ENCODE measurements at places on chromosomes 4 and X.
A peak's percentile ranks its signal among the peaks of the same experiment; 100 is the strongest.

DNA sequence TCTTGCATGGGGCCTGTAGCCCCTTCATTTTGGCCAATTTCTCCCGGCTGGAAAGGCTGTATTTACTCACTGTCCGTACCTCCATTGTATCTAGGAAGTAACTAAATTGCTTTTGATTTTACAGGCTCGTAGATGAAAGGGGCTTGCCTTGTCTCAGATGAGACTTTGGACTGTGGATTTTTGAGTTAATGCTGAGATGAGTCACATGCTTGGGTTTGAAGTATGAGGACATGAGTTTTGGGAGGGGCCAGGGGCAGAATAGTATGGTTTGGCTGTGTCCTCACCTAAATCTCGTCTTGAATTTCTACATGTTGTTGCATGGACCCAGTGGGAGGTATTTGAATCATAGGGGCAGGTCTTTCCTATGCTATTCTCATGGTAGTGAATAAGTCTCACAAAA is 407.6 kb upstream of the NDST3 start:
- no peak for DNase-seq

DNA sequence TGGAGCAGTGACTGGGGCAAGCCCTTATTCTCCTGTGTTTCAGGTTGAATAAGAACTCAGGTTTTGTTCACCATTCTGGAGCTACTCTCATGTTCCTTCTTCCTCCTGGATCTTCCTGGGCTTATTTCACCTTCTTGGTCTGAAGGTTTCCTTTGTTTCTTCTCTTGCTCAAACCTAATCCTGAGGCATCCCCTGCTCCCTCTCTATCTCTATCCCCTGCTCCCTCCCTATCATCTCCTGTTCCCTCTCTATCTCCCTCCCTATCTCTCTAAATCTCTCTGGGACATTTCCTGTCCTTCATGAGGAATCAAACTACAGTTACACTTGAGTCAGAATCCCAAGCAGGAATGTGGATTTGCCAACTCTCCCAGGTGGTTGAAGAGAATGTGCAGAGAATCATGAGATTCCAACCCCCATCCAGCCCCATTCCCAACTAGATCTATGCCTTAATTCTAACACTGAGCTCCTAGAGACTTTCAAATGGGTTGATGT is 134.9 kb upstream of the ZIC3 start:
- no peak for DNase-seq

DNA sequence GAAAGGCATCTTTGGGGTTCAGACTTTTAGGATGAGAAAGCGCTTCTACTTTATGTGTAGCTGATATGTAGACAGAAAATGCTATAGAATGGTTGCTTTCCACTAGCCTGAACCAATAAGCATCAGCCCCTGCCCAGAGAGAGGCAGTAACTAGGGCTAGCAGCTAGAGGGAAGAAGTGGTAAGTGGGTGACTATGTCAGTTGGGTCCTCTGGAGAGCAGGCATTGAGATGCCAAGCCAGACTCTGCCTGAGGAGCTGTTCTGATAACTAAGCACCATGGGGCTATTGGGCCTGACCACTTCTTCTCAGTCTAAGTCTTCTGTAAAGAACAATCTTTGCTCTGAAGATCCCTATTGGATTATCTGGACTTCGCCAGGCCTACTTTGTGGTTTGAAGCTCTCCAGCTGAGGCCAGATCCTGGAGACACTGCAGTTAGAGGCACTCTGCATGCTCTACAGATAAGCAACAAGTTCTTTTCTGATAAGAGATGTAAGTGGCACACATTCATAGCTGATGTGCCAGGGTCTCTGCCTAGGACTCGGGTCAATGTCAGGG is 146.1 kb downstream of the RBM46 start:
- DNase-seq = no peak

DNA sequence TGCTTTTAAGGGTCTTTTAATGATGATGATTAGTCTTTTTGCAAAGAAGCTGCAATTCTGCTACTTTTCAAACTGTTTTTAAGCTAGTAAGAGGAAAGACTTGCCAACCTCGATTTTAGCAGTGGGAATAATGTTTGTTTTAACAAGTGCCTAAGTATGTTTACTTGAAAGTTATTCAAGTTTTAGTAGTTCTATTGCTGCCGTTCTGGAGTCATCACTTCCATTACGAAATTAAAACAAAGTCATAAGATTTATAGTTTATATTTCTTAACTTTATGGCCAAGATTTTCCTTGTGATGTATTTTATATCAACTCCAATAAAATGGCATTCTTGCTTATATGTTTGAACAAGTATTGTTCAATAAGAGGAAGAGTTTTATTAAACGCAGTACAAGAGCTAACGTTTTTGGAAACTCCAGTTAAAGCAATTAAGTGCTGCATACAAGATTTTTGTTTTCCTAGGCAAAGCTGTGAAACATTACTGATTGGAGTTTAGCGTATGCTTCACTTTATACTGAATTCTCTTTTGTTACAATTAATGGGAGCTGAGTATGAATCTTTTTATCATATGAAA is 211.3 kb downstream of the TENM3 start:
- DNase-seq = no peak

DNA sequence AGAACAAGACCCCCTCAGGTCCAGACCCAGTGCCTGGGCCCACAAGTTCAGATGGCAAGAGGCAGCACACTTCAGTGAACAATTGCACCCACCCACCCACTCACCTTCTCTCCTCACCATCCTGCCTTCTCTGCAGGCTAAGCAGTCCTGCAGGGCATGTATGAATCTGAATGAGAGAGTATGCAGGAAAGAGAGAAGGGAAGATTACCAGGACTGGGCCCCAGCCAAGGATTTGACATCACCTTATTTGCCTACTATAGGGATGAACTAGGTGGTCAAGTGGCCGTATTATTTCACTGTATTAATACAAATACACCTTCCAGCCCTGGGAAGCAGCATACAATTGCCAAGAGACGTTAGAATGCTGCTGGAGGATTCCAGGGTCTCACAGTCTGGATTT is 2.1 kb upstream of the ZNF141 start:
- no peak for DNase-seq

DNA sequence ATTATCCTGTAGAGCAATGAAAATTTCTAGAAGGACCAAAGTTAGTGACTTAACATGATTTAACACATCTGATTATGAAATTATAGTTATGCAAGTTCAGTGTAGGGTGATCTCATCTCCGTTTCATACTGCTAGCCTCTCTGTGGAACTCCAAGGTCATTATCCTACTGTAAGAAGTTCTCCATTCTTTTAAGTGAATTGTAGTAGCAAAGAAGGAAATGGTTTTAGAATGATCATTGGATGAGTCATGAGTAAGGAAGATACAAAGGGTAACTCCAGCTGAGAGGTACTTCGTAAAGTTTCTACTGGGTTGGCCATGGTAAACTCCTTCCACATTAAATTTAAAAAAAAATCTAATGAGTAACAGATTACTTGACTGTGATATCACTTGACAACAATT is 215.0 kb upstream of the GIMD1 start:
- DNase-seq = peak; percentile 69

DNA sequence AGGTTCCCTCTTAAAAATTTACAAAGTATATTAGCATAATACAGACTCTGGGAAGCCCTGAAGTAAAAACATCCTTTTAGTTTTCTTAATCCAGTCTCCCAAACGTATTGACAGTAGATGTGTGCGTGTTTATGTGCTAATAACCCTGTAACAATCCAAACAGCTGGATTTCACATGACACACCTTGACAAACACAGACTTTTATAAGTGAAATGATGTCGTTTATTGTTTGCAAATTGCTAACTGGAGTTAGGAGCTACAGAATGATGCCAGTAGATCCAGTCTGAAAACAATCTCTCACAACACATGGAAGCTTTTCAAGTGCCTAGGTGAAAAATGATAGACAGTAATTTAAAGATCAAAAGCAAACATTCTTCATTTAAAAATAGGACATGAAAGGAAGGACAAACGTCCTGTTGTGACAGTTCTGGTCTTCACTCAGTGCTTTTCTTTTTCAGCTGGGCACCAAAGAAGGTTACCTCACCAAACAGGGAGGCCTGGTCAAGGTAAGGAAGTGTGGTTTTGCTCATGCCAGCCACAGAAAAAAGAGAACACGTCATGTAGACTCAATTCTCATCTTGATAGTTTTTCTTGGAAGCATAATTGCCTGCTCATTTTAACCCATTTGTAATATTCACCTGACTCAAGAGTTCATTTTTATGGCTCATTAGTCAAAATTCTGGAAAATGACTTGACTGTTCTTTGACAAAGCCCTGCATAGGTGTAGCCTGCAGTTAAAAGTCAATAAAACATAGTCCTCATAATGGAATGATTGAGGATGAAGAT is 32.9 kb downstream of the LAMTOR3 start:
- DNase-seq = no peak

DNA sequence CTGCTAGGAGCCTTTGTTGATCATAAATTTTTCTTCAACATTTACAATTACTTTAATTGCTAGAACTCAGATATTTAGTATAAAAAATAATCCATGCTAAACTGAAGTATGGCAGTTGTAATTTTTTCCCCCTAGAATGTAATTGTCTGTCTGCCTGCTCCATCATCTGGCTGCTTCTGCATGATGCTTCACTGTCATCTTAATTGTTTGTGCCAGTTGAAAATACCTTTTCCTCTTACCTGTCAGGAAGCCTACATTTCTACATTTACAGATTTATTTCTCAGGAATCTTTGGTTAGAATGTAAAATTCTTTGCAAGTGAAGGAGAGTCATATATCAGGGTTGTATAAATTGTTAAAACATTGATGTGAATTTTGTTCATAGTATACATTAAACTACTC is 348.6 kb downstream of the GRXCR1 start:
- no peak for DNase-seq
